ENCODE measurements at places on chromosomes 16 and 17.

- DNase-seq: peak; percentile 60
These were observed 5.1 kb upstream of the NME4 start for GRCh38 chr16:391885-392335.

DNA sequence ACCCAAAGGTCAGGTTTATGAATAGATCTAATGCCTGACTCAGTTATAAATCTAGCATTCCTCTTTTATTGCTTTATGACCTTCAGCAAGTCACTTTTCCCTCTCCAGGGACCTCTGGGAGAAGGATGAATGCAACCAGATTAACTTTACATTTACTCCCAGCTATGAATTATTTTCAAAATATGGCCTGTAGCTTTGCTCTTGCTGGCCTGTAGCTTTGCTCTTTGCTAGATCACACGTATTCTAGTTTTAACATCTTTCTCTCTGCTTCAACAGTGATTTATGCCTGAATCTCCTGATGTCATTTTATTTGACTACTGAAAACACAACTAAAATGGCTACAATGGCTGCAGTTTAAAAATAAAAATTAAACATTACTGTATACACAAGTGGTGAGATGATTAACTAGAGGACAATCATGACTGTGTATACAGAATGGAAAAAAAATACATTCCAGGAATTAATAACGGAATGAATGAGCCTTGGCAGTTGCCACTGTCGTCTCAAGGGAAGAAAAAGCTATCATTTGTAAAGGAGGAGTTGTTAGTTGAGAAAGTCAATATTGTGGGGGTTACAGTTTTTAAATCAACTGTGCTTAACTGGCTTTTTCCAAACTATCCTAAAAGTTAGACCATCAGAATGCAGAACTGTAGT lies 434.5 kb upstream of the GOT2 start:
- DNase-seq: no peak

DNA sequence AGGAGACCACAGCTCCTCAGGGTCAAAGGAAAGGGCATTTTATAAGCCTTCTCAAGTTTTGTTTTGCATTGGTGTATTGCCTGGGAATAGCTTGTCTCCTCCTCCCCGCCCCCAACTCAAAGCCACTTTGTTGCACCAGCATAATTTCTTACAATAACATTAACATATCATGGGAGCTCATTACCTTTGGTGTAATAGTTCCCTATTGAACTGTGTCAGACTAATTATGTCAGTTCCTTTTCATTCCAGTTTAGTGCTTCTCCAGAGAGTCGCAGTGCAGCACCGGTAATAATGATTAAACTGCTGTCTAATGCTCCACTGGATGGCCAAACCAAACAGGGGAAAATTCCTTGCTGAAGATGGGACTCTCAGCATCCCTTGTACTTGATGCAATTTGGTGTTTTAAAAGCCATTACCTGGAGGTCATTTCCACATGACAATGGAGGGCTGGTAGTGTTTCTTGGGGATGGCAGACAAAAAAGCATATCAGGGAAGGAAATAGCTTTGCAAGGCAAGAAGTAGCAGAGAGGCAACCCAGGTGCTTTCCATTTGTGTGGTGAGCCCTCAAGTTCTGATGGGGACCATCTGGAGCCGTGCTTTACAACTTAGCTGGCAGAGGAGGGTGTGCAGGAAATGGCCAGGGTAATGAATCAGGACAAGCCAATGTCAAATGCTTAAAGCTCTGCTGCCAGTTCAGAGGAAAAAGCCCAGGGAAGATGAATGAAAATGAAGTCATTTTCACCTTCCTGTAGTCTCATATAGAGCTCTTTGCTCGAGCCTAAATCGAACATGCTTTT lies 91.5 kb upstream of the NLRP1 start:
- DNase-seq: no peak

GRCh38 chr16:17768257-17768656 lies 297.5 kb upstream of the XYLT1 start:
- no peak for DNase-seq

DNA sequence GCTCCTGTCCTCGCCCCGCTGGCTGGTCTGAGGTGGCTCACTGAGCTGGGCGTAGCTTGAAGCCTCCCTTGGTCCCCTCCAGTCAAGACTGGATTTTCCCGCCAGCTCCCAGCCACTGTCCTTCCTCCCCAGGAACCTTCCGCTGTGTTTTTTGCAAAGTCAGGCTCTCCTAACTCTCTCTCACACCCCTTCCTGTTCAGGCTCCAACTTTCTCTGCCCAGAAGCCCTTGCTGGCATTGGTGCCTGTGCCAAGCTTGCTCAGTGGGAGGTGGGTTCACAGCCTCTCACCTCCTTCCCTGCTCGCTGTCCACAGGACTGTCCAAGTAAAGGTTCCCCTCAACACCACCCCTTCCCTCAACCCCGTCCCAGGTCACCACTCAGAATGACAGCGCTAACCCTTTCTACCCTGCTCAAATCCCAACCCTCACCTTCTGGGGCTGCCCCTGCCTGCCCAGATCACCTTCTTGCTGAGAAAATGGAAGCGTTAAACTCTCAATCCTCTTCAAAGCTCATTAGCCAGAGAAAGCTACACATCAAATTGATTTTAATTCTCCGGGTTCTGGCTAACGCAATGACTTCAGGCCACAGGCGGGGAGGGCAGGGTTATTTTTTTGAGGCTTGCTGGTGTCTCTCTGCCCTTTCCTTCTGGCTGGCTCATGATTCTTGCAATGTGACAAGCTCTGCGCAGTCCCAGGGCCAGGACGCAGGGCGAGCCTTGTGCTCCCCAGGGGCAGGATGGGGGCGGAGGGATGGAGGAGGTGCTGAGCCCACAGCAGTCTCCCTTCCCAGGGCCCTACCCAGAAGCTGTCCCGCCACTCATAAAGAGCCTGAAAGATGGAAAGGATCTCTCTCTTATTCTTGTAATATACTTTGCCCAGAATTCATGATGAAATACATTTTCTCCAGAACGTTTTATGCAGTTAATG lies 357.2 kb upstream of the TNRC6C start:
- DNase-seq: no peak

GRCh38 chr16:56667581-56668571 lies at the start of gene MT1G:
MT1G (minus strand) TSS chr16:56668065; CDS start chr16:56667993, 72 bp downstream.
- no peak for DNase-seq

DNA sequence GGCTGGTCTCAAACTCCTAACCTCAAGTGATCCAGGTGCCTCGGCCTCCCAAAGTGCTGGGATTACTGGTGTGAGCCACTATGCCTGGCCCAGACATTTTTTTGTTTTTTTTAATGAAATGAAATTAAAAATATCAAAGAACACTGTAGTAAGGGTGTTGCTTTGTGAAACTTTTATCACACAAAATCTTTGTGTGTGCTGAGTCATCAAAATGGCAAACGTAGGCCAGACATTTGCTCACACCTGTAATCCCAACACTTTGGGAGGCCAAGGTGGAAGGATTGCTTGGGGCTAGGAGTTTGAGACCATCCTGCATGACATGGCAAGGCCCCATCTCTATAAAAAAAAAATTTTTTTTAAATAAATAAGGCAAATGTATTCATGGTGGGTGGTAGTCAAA lies 9.7 kb downstream of the NAT9 start:
- no peak for DNase-seq

- no peak for DNase-seq
These were observed 7.3 kb upstream of the SLX4 start for GRCh38 chr16:3618769-3619141.

GRCh38 chr16:27721531-27722181 lies 171.7 kb downstream of the KATNIP start:
- no peak for DNase-seq

DNA sequence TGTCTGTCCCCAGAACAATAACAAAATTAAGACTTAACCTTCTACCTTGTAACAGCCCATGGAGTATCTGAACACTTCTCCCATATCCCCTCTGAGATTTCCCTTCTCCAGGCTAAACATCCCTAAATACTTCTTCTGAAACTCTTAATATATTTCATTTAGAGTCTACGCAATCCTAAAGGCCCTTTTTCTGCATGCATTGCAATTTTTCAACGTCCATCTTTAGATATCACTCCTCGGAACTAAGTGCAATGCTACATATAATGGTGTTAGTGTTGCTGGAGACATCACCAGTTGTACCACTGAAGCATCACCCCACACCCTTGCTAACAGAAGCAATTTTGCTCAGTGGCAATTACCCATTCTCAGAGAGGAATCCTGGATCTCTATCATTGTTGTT lies 13.2 kb downstream of the GRIN2A start:
- no peak for DNase-seq

GRCh38 chr17:65942592-65942991 lies 249.3 kb downstream of the CEP112 start:
- DNase-seq: no peak

GRCh38 chr17:32357615-32358014 lies 7.7 kb downstream of the ZNF207 start:
- DNase-seq: no peak

DNA sequence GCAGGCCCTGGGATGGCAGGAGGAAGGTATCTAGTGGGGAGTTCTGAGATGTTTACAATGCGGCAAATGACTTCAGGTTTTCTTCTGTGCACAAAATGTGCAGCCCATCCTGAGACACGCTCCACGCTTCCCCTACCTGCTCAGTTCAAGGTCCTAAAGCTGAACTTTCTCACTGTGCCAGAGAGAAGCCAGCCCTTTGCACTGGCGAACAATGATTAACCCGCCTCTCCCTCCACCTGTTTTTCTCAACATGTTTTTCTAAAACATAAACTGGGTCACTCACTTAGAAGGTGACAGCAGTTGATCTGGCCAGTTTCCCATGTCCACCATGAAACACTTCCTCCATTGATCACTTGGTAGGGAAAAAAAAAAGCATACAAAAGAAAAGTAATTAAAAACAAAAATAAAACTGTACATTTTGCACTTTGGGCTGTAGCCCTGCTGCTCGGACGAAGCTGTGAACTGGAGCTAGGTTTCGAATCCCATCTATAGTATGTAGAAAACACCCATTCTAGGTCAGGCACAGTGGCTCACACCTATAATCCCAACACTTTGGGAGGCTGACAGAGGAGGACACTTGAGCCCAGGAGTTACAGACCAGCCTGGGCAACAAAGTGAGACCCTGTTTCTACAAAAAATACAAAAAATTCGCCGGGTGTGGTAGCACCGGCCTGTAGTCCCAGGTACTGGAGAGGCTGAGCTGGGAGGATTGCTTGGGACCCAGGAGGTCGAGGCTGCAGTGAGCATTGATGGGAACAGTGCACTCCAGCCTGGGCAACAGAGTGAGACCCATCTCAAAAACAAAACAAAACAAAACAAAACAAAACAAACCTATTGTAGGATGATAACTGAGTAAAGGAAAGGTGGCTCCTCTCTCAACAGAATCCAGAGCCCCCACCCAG lies 6.1 kb upstream of the G6PC1 start:
- no peak for DNase-seq

GRCh38 chr17:76796081-76796480 lies 58.2 kb downstream of the MFSD11 start:
- no peak for DNase-seq

GRCh38 chr17:6657633-6658287 lies 6.2 kb downstream of the C17orf100 start:
- DNase-seq: no peak

DNA sequence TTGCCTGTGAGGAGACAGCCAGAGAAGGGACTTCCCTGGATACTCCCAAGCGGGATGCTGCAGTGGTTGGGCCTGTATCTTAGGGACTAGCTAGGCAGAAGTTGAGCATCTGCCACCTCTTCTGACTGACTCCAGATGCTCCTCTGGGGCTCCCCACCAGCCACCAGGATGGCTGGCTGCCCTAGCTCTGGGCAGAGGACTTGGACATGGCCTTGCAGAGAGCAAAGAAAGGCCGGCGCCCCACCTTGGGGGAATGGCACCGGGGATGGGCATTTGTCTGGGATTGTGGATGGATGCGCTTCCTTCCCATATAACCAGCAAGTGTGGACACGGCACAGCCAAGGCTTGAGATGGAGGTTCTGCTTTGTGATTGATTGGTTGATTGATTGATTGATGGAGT lies 69.0 kb downstream of the OR1D5 start:
- DNase-seq: no peak

Data from hypothalamus (tissue), 51 donors.